ENCODE measurements at places on chromosomes 6 and 20. TPM values are rescaled to one million over a fixed set of nuclear protein-coding genes. Genes with fewer than 3 reads are reported as not detected.

The CRIP3 gene
- total RNA-seq: not detected

The HLA-DQA2 gene
- total RNA-seq: 2.2 TPM

The NKX2-4 gene
- not detected for total RNA-seq

The MRS2 gene
- total RNA-seq: 23.1 TPM

The PDYN gene
- not detected for total RNA-seq

The TOP1 gene
- 38.1 TPM for total RNA-seq

The RIMS4 gene
- 6.4 TPM for total RNA-seq

The EEF1A2 gene
- 9.8 TPM for total RNA-seq

The CLDN20 gene
- not detected for total RNA-seq

The TREML4 gene
- not detected for total RNA-seq

The MUC21 gene
- total RNA-seq: 207 TPM

The CCND3 gene
- 122 TPM for total RNA-seq

The TENT5A gene
- 20.6 TPM for total RNA-seq

The C6orf62 gene
- 45.2 TPM for total RNA-seq

The LY6G6F gene
- not detected for total RNA-seq

The HLA-DOB gene
- total RNA-seq: 2.7 TPM

The FAM217A gene
- total RNA-seq: not detected

The BTN3A1 gene
- total RNA-seq: 16.7 TPM

The CPXM1 gene
- total RNA-seq: 19.4 TPM

The NUP153 gene
- total RNA-seq: 44.0 TPM

The PLEKHG1 gene
- 38.5 TPM for total RNA-seq

The NMBR gene
- not detected for total RNA-seq

The MEP1A gene
- total RNA-seq: not detected

The REV3L gene
- total RNA-seq: 33.9 TPM

The CALHM4 gene
- total RNA-seq: not detected

The XKR7 gene
- total RNA-seq: not detected

The TAP1 gene
- 50.6 TPM for total RNA-seq

The SLC17A1 gene
- total RNA-seq: not detected

The VSX1 gene
- not detected for total RNA-seq

The SOBP gene
- 13.3 TPM for total RNA-seq

The ARFGEF3 gene
- 2.2 TPM for total RNA-seq

The BICRAL gene
- total RNA-seq: 19.2 TPM

The RBBP8NL gene
- total RNA-seq: 1.7 TPM

The TRIM10 gene
- total RNA-seq: not detected

The GATA5 gene
- 7.9 TPM for total RNA-seq

The NOP56 gene
- 87.7 TPM for total RNA-seq

The ABHD16B gene
- not detected for total RNA-seq

The PAX1 gene
- not detected for total RNA-seq

The LGSN gene
- total RNA-seq: not detected

The EDN3 gene
- 220 TPM for total RNA-seq

The TRIM26 gene
- total RNA-seq: 35.4 TPM

The KHDC1L gene
- not detected for total RNA-seq

The BFSP1 gene
- total RNA-seq: 0.49 TPM

The SLC12A5 gene
- total RNA-seq: not detected

The PSORS1C1 gene
- 9.6 TPM for total RNA-seq

The FAM184A gene
- total RNA-seq: 3.4 TPM

The CAGE1 gene
- not detected for total RNA-seq

The MYCT1 gene
- 8.3 TPM for total RNA-seq

The MICB gene
- 3.2 TPM for total RNA-seq

The ERVFRD-1 gene
- 0.25 TPM for total RNA-seq

The GSTA3 gene
- not detected for total RNA-seq
